CD8-positive, alpha-beta memory T cell (primary cell): ENCODE measurements at places on chromosomes 6 and 20. TPM values are rescaled to one million over a fixed set of nuclear protein-coding genes. Genes with fewer than 3 reads are reported as not detected.

GRCh38 chr6:79030511-79030910, 47.5 kb downstream of the PHIP start:
- no peak overlapping the region for H3K4me3 ChIP-seq
- H3K27me3 ChIP-seq = no peaks in the 10 kb centered on the region
- no peaks in the 10 kb centered on the region for H3K36me3 ChIP-seq

DNA sequence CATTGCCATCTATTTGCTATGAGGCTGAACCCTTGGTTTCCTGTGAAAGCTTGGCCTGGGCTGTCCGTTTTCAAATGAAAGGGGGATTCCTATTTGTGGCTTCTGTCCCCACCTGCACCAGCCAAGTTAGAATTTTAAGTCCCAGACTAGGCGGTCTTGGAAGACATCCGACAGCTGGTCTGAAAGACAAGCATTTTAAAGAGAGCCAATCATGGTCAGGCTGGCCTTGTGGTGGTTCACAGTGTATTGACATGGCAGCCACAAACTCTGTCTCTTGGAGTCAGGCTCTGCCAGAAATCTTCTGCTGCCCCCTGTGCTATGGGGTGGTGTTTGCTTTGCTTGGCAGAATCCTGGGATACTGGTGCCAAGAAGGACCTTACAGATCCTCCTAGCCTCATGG, 319.2 kb upstream of the MOCS1 start:
- no peak for DNase-seq
- H3K4me3 ChIP-seq = no peak overlapping the region

The HTR1E gene
- polyA plus RNA-seq = not detected

GRCh38 chr6:114638341-114638740, 295.5 kb upstream of the HS3ST5 start:
- H3K27me3 ChIP-seq = no peaks in the 10 kb centered on the region
- DNase-seq = no peak
- H3K4me1 ChIP-seq = no peaks in the 10 kb centered on the region

GRCh38 chr6:150613269-150613668, 13.6 kb downstream of the PLEKHG1 start:
- H3K27me3 ChIP-seq = no peaks in the 10 kb centered on the region
- no peak for DNase-seq
- H3K36me3 ChIP-seq = no peaks in the 10 kb centered on the region
- H3K4me3 ChIP-seq = no peak overlapping the region

GRCh38 chr6:118335325-118335816, 212.7 kb upstream of the PLN start:
- no peak overlapping the region for H3K4me3 ChIP-seq
- no peak overlapping the region for H3K27ac ChIP-seq
- H3K36me3 ChIP-seq = no peaks in the 10 kb centered on the region
- H3K27me3 ChIP-seq = no peaks in the 10 kb centered on the region
- no peak for DNase-seq
- H3K4me1 ChIP-seq = no peaks in the 10 kb centered on the region

GRCh38 chr6:1146500-1146899, 165.4 kb upstream of the FOXQ1 start:
- no peaks in the 10 kb centered on the region for H3K4me1 ChIP-seq
- DNase-seq = no peak
- H3K36me3 ChIP-seq = no peaks in the 10 kb centered on the region
- H3K4me3 ChIP-seq = no peak overlapping the region
- H3K27me3 ChIP-seq = peaks cover 6% of the 10 kb centered on the region

DNA sequence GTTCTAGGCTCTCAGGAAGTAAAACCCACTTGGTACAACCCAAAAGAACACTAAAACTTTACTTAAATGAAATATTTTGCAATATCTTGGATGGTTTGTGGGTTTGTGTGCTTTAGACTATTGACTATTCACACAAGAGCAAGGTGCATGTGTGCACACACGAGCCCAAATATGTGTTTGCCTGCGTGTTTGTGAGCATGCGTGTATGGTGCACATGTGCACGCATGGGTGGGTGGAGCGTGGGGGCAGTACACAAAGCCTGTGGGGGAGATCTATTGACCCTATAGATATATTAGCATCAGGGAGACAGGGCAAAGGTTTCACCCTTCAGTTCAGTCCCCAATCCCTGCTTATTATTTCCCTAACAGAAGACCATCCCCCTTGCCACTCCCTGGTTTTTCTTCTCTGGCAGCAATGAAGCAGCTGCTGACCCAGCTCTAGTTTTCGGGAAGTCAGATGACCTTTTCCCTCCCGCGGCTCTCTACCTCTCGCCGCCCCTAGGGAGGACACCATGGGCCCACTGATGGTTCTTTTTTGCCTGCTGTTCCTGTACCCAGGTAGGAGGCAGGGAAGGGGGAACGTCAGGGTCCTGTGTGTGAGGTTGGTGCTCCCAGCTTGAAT, at the start of gene C2:
Gene C2, plus strand, starts transcription at position 476 of the 621 bp plus-strand sequence. Its CDS starts 36 bp downstream, at position 512.
- DNase-seq = no peak
- H3K27ac ChIP-seq = no peak within 1 kb of the TSS
- H3K36me3 ChIP-seq = no peaks in the 10 kb centered on the region
- H3K4me3 ChIP-seq = no peak within 1 kb of the TSS
- no peaks in the 10 kb centered on the region for H3K27me3 ChIP-seq

- H3K4me3 ChIP-seq = no peak overlapping the region
- no peaks in the 10 kb centered on the region for H3K27me3 ChIP-seq
- no peaks in the 10 kb centered on the region for H3K36me3 ChIP-seq
- H3K4me1 ChIP-seq = no peaks in the 10 kb centered on the region
- no peak overlapping the region for H3K27ac ChIP-seq
Measured at GRCh38 chr6:43849844-43850243, 79.8 kb downstream of the VEGFA start.

DNA sequence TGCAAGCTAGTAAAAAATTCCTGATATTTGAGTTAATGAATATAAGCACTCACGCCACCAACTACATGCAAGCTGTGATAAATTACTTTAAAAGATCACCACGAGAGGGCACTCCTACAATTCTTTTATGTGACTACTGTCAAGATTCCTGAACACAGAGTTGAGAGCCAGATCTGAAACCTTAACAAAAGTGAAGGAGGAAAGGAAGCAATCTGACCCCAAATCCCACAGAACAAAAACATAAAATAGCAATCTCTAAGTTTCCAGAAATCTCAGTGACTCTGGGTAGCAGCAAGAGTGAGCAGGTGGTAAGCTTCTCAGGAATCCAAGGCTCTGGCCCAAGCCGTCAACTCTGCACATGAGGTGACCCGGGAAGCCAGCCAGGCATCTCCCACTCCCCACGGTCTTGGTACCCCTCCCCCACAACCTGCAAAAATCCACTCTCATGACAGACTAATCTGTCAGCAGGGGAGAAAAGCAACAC, 55.1 kb downstream of the STAU1 start:
- H3K27ac ChIP-seq = no peak overlapping the region
- no peaks in the 10 kb centered on the region for H3K27me3 ChIP-seq
- no peak for DNase-seq
- H3K36me3 ChIP-seq = peaks cover 17% of the 10 kb centered on the region
- no peak overlapping the region for H3K4me3 ChIP-seq

- no peak overlapping the region for H3K27ac ChIP-seq
- no peak for DNase-seq
- no peak overlapping the region for H3K4me3 ChIP-seq
- H3K27me3 ChIP-seq = no peaks in the 10 kb centered on the region
- no peaks in the 10 kb centered on the region for H3K36me3 ChIP-seq
Measured at GRCh38 chr6:80223743-80224212, 117.3 kb downstream of the BCKDHB start.

DNA sequence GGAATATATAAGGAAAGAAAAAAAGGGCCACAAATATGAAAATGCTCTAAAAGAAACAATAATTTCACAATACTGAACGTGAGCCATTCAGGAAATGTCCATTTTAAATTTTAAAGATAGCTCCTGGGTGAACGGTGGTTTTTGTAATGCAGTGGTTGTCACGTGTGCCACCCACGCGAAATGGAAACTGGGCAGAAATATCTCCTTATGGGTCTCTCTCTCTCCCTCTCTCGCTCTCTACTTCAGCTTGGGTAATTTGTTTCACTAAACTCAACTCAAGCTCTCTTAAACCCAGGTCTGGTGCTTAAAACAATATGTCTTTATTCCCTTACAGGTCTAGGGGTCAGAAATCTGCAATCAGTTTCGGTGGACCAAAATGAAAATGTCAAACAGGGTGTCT, 150.8 kb downstream of the OR2B2 start:
- no peak for DNase-seq
- H3K36me3 ChIP-seq = no peaks in the 10 kb centered on the region
- no peak overlapping the region for H3K4me3 ChIP-seq
- H3K27me3 ChIP-seq = no peaks in the 10 kb centered on the region
- no peak overlapping the region for H3K27ac ChIP-seq
- peaks cover 11% of the 10 kb centered on the region for H3K4me1 ChIP-seq

- H3K27me3 ChIP-seq = no peaks in the 10 kb centered on the region
- H3K36me3 ChIP-seq = no peaks in the 10 kb centered on the region
- H3K4me1 ChIP-seq = no peaks in the 10 kb centered on the region
- no peak overlapping the region for H3K27ac ChIP-seq
- no peak overlapping the region for H3K4me3 ChIP-seq
Measured at GRCh38 chr20:13373400-13373799, 152.3 kb downstream of the ISM1 start.

DNA sequence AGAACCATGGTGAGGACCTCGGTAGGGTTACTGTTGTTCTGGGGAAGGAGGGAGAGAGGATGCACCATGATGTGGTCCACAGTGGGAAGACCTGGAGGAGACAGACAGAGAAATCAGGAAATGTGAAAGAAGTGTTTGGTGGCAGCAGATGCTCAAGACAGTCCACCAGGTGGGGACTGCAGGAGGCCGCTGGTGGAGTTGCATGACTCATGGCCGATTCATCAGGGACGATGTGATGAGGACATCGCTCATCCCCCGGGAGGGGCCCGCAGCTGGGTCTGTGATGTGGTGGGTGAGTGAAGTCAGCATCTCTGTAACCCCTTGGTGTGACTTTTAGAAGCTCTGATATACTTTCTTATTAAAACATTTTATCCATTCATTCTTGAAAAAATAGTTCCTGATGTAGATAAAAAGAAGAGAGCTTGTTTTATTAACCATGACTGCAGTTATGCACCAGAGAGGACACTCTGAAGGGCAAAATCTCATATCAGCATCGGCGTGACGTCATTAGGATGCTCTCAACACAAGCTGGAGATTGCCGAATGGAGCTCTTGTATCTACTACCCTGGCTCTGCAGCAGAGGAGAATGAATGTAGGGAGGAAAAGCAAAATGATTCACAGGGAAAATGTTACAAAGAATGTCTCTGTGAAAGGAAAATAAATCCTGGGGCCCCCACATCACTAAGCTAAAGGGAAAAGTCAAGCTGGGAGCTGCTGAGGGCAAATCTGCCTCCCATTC, 71.2 kb downstream of the RAMACL start:
- H3K4me1 ChIP-seq = no peaks in the 10 kb centered on the region
- H3K27me3 ChIP-seq = no peaks in the 10 kb centered on the region

GRCh38 chr6:25004357-25004756, 68.6 kb upstream of the RIPOR2 start:
- no peaks in the 10 kb centered on the region for H3K27me3 ChIP-seq
- peaks cover 37% of the 10 kb centered on the region for H3K4me1 ChIP-seq
- no peak for DNase-seq
- H3K27ac ChIP-seq = no peak overlapping the region

The FLRT3 gene
- not detected for polyA plus RNA-seq

DNA sequence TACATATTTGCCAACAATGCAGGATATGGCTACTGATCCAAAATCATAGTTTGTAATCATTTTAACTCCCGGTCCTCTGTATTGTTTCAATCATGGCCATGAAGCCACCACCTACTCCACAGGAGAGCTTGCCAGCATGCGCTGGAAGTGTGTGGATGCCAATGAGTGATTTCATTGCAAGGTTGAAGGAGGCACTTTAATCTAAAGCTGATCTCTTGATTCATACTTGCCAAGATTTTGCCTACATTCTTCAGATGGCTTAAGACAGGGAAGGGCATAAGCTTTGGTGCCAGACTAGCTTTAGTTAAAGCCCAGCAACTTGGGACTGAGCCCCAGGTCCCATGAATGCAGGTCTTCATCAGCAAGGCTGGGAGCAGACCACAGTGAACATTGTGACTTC, 58.8 kb downstream of the TPD52L1 start:
- DNase-seq = no peak
- no peaks in the 10 kb centered on the region for H3K36me3 ChIP-seq
- H3K27ac ChIP-seq = no peak overlapping the region
- no peaks in the 10 kb centered on the region for H3K4me1 ChIP-seq
- H3K4me3 ChIP-seq = no peak overlapping the region

GRCh38 chr6:124999105-124999764, 37.0 kb downstream of the RNF217 start:
- no peak overlapping the region for H3K4me3 ChIP-seq
- no peaks in the 10 kb centered on the region for H3K4me1 ChIP-seq
- no peak overlapping the region for H3K27ac ChIP-seq
- H3K27me3 ChIP-seq = no peaks in the 10 kb centered on the region

GRCh38 chr6:83883240-83883639, 23.8 kb downstream of the CYB5R4 start:
- no peak overlapping the region for H3K27ac ChIP-seq
- no peaks in the 10 kb centered on the region for H3K27me3 ChIP-seq
- no peaks in the 10 kb centered on the region for H3K36me3 ChIP-seq
- H3K4me1 ChIP-seq = no peaks in the 10 kb centered on the region
- no peak for DNase-seq

DNA sequence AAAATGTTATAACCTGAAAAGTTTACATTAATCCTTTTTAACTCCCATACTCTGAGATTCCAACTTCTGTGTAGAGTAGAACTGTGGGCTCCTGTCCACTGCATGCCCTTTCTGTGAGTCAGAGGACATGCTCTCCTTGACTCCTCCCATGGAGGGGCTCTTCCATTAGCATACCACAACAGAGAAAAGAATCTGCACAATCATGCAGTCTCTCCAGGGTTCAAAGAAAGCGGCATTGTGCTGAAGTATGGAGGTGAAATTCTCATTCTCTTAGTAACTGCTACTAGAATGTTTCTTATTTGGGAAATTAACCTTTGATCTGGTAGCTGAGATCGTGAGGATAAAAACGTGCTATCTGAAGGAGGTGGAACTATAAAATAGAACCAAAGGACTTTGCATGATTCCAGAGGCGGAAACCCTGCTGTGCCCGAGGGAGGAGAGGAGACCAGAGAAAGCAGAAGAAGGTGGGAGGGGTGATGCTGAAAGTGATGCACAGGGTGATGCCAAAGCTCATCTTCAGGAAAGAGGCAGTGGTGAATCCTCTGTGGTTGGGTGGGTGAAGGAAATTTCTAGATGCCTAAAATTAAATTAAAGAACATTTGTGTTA, 202.2 kb upstream of the PCSK2 start:
- H3K27ac ChIP-seq = no peak overlapping the region
- H3K4me1 ChIP-seq = no peaks in the 10 kb centered on the region
- no peak for DNase-seq

GRCh38 chr6:23875006-23875405, 251.0 kb upstream of the NRSN1 start:
- no peak overlapping the region for H3K4me3 ChIP-seq
- no peak overlapping the region for H3K27ac ChIP-seq

The LAMA2 gene
- 0.45 TPM for polyA plus RNA-seq
